ENCODE measurements at places on chromosomes 7 and 10.

DNA sequence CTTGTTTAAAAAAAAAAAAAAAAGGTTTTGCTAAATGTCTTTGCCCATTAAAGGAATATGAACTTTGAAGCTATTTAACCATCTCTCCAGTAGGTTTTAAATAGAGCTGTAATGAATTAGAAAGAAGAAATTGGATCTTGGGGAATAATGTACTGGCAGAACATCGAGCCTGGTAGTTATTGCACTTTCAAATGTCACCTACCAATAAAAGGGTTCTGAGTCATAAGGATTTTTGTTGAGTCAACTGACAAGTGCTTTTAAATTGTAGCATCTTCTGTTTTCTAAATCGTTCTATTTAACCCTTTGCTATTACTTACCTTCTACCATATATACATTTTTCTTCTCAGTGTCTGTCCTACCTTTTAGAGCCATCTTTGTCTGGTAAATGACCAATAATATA is 10.7 kb downstream of the CUTC start:
- no peak for DNase-seq

- no peak for DNase-seq
Observed at GRCh38 chr10:31383810-31384588, 65.0 kb downstream of the ZEB1 start.

DNA sequence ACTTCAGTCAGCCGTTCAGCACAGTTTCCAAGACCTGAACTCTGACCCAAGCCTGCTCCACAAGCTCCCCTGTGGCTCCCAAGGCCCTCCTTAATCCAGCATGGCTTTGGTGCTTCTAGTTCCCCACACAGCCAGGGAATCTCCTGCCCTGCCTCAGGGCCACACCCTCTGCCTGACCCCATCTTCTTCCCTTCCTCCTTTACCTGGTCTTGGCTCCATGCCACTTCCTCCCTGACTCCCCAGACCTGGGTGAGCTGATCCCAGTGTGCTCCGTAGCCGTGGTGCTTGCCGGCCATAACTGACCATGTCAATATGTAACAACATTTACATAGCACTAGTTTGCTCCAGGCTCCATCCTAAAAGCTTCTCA is 20.0 kb downstream of the TMEM273 start:
- no peak for DNase-seq

- DNase-seq = no peak
Observed at GRCh38 chr7:102253066-102253972, 33.3 kb upstream of the SH2B2 start.

GRCh38 chr7:76216381-76217082 is 14.8 kb downstream of the SRRM3 start:
- no peak for DNase-seq

DNA sequence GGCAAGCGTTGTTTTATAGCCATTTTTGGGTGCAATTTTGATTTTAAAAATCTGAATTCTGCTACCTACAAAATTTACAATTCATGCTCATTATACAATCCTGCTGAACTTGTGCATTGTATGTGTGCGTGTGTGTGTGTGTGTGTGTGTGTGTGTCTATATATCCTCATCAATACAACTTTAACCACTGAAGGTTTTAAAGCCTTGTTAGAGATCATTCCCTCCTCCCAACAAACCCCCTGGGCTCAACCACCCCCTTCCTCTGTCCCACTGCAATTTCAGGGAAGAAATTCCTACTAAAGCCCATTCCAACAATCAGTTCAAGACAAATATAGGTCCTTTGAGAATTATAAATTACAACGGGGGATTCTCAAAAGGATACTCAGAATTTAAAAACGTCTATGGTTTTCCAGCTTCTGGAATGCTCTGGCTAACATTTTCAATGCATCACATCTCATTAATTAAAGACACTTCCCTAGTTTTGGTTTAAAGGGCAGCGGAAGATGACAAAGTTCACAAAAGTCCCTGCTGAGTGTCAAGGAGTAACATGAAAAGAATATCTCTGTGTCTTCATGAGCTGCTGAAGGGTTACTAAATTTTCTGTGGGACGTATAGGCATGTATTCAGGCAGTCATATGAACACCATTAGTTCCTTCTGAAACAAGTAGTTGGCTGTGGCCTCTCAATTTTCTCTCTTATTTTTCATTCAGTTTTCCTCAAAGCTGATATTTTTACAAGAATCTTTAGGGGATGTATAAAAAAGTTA is 889 bp upstream of the SEMA3A start:
- DNase-seq = no peak

GRCh38 chr7:5766321-5766761 is 15.1 kb downstream of the RNF216 start:
- no peak for DNase-seq

DNA sequence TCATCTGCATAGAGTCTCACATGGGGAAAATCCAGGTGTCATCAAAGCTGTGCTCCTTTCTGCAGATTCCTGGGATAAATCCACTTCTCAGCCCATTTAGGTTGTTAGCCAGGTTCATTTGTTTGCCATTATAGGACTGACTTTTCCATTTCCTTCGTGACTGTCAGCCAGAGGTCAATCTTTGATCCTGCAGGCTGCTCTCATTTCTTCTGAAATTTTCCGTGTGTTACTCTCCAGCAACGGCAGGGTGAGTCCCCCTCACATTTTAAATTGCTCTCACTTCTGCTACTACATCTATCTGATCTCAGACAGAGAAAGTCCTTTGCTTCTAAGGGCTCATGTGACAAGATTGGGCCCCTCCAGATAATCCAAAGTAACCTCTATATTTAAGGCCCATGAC is 150.7 kb upstream of the BET1 start:
- DNase-seq = no peak

DNA sequence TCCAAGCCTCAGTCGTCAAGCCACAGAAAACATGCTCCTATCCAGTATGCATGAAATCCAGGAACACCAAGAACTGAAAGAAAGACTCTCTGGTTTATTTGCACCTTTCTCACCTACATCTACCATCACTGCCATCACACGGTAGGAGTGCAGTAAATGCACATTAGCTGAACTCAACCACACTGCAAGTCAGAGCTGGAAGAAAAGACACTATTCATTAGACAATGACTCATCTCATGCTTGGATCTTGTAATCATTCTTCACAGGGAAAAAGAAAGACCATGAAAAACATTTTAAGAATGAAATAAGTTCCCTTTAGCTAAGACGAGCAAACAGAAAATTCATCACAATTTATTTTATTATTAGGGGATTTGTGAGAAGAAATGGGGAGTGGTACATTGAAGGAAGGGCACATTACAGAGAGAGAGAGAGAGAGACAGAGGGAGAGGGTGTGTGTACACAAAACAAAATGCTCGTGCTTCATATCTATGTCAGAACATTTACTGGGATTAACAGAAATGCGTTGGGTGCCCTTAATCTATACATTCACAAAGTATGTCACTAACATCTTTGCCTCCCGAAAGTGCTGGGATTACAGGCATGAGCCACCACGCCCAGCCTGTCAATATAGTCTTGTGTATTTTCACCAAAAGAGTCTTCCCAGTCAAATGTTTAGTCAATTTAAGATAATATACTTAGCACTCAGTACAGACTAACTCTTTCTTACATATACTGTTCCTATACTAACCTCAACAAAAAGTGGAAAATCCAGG is 324.9 kb downstream of the PARD3 start:
- DNase-seq = no peak

DNA sequence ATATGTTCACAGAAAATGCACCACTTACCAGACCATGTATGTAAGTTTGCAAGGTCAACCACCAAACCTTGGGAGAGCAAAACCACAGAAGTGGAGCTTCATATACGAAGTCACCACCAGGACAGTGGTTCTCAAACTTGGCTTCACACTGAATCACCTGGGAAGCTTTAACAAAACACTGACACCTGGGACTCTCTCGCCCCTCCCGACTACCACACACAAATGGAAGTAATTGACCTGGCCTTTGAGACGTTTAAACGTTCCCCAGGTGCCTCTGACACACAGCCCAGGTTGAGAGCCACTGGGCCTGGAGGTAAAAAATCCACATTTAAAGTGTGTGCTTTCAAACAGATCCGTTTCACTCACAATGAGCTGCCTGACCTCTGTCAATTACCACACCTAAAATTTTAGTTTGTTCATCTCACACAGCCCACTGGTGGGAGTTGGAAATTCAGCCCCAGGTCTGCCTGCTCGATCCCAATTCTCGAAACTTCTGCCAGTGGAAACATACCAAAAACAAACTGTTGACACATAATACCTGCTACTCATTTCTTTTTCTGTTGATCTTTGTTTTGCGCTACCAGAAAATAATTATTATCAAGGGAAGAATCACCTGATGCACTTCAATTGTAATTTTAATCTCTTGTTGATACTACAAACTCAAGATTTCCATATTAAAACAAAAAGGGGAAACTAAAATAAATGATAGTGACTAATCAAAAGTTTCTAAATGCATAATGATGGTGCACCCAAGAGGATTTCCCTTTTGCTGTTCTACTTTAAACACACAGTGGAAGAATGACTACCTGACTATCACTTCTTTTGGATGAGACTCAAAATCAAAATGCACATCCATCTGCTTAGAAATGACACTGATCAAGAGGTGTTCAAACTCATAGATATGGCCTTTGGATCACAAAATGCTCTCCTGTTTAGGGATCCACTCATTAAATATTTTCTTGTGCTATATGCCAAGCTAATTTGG is 26.6 kb downstream of the CDNF start:
- DNase-seq = no peak

DNA sequence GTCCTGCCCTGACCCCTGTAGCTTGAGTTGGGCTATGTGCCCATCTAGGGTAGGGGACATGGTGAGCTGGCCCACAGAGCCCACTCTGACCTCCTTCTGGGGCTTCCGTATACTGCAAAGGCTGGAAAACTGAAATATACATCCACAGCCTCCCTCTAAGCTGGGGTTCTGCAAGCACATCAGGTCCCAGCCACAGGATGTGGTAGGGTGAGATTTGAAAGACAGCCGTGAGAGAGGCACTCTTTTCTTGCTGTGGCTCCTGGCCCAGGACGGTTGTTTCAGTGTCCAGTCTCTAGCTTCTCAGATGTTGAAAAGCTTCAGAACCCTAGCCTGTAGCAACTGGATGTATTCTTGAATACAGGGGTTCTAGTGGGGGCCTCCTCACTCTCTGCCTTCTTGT is 60.1 kb upstream of the ADRB1 start:
- no peak for DNase-seq

Measured in DMS153 (cell line).